ENCODE measurements at places on chromosomes 7 and 10.
A peak's percentile ranks its signal among the peaks of the same experiment; 100 is the strongest.

DNA sequence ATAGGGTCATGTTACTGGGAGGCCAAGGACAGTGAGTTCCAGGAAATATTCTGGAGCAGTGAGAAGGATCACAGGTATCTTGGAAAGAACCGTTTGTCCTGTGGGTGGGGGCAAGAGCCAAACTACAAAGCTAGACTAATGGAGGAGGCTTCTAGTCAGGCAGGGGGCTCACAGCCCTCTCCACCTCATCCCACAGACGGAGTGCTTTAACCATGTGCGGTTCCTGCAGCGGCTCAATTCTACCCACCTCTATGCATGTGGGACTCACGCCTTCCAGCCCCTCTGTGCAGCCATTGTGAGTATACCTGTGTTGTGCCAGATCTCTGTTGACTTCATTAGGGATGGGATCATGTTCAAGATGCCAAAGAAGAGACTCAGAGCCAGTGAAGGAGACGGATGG lies 8.1 kb downstream of the SEMA4G start:
- no peak for ATAC-seq

DNA sequence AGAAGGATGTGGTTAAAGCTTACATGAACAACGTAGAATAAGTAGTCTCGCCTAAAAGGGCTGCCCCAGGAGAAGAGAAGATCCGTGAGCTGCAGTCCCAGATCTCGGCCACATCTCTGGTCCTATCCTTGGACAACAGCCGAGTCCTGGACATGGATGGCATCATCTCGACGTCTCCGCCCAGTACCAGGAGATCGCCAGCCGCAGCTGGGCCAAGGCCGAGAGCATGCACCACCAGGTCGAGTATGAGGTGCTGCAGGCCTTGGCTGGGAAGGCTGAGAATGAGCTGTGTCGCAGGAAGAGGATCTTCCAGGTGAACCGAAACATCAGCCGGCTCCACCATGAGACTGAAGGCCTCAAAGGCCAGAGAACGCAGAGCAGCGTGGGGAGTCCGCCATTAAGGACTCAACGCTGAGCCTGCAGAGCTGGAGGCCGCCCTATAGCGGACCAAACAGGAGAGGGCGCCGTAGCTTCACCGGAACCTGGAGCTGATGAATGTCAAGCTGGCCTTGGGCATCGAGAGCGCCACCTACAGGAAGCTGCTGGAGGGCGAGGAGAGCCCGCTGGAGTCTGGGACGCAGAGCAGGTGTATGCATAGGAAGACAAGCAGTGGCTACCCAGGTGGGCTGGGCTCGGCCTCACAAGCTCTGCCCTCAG lies 22.2 kb downstream of the LIPK start:
- ATAC-seq, result peak; percentile 70

- no peak for ATAC-seq
Measured at GRCh38 chr7:96127746-96128145, 194.2 kb downstream of the SLC25A13 start.

- no peak for ATAC-seq
Measured at GRCh38 chr7:94973844-94974243, 66.5 kb downstream of the PPP1R9A start.

GRCh38 chr7:157136372-157136771 lies 2.4 kb upstream of the UBE3C start:
- ATAC-seq, result no peak

GRCh38 chr7:91314591-91315323 lies 50.5 kb downstream of the FZD1 start:
- no peak for ATAC-seq

DNA sequence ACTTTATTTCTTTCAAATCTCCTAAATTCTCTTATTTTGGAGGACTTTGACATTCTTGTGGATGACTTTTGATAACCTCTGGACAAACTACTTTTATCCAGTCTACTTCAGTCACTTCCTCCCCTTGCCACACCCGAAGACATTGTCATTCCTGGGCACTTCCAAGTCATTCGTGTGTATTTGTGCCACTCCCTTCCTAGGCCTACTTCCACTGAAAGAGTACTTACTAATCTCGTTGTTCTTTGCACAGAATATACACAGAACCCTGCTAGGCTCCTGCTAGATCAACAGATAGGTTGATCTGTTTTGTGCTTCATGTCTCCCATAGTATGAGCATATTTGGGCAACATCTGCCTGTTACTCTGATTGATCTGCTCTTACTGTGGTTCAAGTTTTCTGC lies 355.4 kb downstream of the HGF start:
- no peak for ATAC-seq

DNA sequence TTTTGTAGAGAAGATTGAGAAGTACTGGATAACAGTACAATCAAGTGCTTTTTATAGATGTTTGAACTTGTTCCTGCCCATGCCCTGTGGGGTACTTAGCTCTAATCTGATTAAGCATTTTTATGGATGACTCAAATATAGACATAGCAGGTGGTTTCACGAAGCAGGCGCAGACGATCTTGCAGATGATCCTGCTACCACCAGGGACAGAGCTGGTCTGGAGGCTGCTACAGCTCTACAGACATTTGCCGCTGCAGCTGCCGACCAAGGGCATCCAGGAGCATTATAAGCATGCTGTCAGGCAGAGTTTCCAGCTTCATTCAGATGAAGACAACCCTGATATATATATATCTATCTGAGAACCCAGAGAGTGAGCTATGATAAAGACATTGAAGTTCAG lies 650.4 kb downstream of the NXPH1 start:
- ATAC-seq, result no peak

- ATAC-seq, result no peak
Measured at GRCh38 chr10:106534441-106534840, 630.1 kb downstream of the SORCS1 start.

DNA sequence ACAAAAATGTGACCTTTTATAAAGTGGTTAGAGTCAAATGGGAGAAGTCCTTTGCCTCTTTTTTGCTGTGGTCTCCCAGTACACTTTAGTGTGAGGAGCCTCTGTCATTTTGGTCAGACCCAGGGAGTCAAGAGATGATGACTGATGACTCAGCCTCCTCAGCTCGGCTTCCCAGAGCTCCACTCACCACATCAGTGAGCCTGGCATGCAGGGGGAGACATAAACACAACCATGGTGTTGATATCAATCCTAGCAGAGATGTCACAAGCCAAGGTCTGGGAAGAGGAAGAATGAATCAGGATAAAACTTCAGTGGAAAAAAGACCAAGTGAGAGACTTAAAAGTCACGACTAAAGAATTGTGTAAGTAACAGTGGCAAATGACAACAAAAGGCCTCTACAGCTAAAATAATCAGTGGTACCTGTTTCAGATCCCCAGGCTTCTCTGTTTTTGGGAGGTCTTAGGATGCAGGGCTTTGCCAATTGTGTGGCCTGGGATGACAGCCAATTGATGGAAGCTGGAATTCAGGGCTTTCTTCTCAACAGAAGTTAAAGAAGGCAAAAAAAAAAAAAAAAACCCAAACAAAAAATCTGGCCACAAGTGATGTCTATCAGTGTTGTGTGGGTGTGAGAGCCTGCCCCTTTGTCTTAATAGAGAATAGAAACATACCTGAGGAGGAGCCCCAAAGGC lies 50.2 kb downstream of the TFAM start:
- ATAC-seq, result no peak

GRCh38 chr10:6044751-6045313 lies 17.3 kb downstream of the IL2RA start:
- no peak for ATAC-seq

- peak; percentile 86 for ATAC-seq
Measured at GRCh38 chr10:69567920-69568319, 5.3 kb downstream of the NEUROG3 start.

DNA sequence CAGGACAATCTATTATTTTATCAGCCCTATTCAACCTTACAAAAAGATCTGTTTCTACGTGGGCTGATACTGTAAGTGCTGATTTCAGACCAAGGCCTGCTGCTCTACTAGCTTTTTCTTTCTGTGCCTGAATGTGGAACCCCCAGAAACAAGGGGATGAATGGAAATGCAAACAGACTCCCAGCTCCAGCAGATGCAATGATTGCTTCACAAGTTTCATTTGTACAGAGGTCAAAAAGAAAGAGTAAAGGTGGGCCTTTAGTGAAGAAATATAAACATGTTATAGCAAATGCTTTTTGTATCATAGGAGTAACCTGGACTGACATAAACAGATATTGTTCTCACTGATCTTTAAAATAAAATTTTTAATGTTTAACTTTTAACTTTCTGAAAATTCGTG lies 130.2 kb upstream of the SLC25A13 start:
- ATAC-seq, result no peak

- ATAC-seq, result no peak
Measured at GRCh38 chr10:31599626-31600504, 280.8 kb downstream of the ZEB1 start.

GRCh38 chr10:3619241-3619640 lies 165.8 kb downstream of the KLF6 start:
- ATAC-seq, result peak; percentile 92

DNA sequence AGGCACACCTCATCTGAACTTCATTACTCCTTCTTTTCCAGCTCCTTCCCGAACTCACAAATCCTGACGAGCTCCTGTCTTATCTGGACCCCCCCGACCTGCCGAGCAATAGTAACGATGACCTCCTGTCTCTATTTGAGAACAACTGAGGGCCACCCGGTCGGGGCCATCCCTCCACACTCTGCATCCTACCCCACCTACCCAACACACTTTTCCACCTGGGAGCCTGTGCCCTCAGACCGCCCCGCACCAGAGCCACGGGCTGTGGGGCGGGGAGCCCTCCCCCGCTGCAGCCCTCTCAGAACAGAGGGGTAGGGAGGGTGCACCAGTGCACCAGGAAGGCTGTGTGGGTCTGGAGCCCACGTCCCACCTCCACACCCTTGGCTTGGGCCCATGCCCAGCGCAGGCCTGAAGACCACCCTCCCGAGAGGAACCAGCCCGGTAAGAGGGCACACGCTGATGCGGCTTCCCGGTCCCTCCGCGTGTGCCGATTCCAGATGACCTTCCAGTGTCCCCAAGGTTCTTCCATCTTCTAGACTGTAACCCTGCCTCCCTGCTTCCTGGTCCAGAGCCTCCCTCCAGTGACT lies 34.6 kb upstream of the PPIF start:
- ATAC-seq, result no peak

DNA sequence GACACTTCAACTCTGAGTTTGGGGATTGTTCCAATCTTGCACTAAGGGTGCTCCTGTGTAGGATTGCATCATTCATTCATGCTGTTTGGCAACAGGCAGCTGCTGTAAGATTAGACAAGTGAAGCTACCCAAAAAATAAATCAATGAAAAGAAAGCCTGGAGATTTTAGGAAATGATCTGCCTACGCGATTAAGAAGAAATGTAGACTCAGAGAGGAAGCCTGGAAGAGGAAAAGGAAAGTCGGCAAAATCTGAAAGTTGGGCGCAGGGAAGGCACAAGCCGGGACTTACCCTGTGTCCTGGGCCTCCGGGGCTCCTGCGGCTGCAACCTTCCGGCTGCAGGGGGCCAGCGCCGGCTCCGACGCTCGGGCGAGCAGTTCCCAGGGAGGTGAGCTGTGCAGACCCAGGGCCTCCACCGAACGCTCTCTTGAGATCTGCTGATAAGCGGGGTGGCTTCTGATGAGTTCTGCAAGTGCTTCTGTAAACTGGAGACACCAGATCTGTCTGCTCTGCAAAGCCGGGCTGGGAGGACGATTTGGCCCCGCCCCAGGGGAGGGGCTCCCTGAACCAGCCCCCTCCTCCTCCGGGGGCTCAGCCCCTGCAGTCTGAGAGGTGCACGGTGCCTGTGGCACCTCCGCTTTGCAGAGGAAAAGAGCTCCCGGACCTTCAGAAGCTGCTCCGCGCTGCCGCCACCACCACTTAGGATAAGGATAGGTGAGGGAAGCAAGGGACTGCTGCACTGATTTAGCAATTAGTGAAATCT lies 17.4 kb downstream of the PSPH start:
- ATAC-seq, result peak; percentile 97

DNA sequence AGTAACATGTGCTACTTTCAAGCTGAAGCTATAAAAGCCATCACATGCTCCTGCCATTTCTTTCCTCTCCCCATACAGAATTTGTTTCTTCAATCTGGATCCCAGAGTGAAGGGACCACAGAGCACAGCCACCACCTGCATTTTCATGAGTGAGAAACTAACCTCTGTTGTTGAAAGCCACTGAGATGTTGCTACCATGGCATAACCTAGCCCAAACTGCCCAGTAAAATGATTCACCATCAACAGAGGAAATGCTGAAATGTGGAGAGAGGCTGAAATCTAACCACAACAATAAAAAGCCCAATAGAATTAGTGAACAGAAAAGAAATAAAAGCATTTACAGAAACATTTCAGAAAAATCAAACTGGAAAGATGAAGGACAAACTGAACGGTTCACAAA lies 125.2 kb downstream of the AMPH start:
- no peak for ATAC-seq

DNA sequence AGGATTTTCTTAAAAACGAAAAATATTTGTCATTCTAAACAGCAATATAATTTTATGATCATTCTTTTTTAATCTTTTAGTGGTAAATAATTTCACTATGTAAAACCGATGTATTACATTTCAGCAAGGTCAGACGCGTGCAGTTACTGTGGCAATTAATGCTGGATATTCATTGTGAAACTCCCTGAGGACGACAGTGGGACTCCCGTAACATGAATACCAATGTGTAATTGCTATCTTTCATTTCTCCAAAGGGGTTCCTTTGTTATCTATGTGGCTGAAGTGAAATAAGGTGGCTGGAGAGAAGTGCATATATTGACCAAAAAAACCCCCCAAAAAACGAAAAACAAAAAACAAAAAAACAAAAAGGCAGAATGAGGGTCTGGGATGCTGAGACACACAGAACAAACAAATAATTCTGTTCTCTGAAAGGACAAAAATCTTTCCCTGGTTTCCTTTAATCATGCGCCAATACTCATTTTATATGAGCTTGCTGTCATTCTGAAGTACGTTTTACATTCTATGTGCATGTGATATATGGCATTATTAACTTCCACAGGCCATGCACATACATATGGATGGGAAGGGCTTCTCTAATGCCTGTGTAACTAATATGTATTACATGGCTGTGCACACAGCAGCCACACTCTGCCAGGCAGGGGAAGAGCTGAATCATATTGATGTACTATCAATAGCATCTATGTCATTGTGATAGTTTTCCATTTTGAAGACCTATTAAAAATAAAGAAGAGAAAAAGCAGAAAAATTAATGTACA lies 161.4 kb downstream of the RAPGEF5 start:
- ATAC-seq, result peak; percentile 56

- peak; percentile 92 for ATAC-seq
Measured at GRCh38 chr10:61643316-61643751, 19.4 kb upstream of the CABCOCO1 start.

DNA sequence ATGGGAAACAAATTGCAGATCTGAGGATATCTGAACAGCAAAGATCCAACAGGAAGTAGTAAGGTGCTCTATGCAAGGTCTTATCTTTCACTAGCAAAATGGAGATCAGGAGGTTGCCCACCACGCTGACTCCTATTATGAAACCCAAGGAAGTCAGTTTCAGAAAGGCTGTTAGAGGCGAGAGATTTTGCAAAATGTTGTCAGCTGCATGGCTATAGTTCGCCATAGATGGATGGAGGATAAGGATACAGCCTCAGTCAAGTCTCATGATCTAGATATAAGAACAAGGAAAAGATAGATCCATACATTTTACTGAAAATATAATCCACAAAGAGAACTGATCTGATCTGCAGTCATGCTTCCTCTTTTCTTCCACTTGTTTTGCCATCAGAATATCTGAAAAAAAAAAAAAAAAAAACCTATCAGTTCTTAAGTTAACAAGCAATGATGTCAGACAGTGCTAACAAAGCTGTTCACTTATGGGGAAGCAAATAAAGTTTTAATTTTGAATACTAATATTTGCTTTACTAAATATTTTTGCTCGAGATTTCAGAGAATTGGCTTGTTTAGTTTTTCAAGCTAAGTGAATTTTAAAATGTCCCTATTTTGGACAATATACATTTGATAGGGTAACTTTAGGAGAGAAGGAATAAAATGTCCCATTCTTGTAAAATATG lies 2.0 kb downstream of the GPR85 start:
- no peak for ATAC-seq

- no peak for ATAC-seq
Measured at GRCh38 chr7:91248996-91249395, 15.2 kb upstream of the FZD1 start.

Measured in motor neuron (in vitro differentiated cells).